ENCODE measurements at places on chromosomes 1 and 21. TPM values are rescaled to one million over a fixed set of nuclear protein-coding genes. Genes with fewer than 3 reads are reported as not detected.

GRCh38 chr1:78003070-78003746, 1.5 kb upstream of the DNAJB4 start:
- no peak for DNase-seq

Gene PDC
- not detected for total RNA-seq

- peak; percentile 16 for DNase-seq
These were observed 41.8 kb upstream of the PWP2 start for GRCh38 chr21:44065428-44065827.

Gene CLDN19
- total RNA-seq, result not detected

Gene BRINP3
- total RNA-seq, result not detected

DNA sequence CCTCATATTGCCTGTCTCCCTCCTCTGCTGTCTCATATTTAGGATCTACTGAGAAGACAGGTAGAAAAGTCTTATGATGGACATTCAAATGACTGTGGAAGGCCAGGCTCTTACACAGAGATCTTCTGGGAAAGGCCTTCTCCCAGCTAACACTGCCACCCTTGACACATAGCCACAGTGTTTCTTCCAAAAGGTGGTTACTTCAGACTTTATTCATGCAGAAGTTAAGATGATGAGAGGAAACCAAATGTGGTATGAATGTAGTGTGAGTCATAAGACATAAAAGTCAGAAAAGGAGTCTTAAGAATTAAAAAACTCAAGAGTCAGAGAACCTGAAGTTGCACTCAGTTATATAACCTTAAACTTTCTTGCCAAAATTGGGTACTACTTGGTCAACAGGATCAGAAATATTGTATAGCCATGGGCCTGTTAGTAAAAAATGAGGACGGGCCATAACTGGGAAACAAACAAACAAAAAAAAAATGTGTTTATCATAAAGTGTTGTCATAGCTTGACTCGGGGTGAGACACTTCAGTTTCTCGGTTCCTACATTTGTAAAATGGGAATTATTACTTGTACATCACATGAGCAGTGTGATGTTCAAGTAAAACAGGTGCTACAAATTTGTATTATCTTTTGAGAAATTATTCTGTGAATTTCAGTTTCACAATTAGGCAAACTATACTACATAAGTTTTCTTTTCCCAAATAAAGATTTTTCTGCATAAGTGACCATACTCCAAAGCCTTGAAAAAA, 1.2 kb upstream of the DENND1B start:
- peak; percentile 82 for DNase-seq

Gene OR2T11
- not detected for total RNA-seq

DNA sequence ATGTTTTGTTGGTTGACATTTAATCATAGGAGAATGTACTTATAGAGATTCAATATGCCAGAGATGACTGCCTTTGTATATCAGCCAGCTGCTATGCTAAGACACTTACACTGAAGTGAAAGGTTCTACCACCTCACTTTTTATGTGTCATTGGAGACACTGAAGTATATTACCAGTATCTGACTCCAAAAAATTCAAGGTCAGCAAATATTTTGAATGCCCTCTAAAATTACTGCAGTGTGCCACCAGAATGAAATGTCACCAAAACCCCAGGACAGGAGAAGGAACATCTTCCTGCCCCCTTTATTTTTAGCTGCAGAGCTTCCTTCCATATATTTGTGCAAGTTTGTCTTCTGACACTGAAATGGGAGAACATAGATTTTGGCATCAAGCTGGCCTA, 141.5 kb downstream of the LRRC40 start:
- no peak for DNase-seq

DNA sequence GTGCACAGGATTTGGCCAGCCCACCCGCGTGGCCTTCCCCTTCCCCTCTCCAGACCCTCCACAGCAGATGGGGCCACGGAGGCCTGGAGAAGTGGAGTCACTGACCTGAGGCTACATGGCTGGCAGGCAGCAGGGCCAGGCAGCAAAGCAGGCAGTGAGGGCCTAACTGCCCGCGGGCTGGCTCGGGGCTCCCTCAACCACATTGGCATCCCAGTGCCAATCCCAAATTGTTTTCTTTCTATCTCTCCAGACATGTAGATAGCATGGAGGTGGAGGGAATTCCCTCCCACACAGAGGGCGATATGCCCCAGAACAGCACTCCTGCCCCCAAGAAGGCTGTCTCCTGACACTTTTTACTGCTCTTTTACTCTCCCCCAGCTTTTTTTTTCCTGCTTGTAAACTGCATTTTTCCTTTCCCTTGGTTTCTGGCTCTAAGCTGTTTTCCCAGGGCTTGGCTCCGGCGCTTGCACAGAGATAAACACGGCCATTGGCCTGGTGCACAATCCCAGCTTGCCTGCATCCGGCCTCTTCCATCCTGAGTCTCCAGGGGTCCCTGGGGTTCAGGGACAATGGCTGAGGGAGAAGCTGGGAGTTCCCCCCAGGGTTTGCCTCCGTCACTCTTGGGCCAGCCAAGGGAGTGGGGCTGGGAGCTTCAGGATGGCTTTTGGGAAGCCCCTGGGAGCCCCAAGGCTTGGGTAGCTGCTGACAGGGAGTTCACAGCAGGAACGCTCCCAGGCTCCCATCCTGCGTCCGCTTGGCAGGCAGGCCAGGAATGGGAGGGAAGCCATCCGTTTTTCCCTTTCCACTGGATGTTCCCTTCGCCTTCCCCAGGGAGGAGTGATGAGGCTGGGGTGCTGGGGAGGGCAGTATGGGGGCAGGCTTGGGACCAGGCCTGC, 7.0 kb downstream of the EPHX1 start:
- no peak for DNase-seq

- DNase-seq, result no peak
These were observed 9.9 kb upstream of the QSOX1 start for GRCh38 chr1:180144659-180145357.

GRCh38 chr1:215282557-215282956, 200.0 kb downstream of the KCNK2 start:
- peak; percentile 41 for DNase-seq

GRCh38 chr1:226702957-226703831, 35.9 kb downstream of the ITPKB start:
- DNase-seq, result peak; percentile 50

DNA sequence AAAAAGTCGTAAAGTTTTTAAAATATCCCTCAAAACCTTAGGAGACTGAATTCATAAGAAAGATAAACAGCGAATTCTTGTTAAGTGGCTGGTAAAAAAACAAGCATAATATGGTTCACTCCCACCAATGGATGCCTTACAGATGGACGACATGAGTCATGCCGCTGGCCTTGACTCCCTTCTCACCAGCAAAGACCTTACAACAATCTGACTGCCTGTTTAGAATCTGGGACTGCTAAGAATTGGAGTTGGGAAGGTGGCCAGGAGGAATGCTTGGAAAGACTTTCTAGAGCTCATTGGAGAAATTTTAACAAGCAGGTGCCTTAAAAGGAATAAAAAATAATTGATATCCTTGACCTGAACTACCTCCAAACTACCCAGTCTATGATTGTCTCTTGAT, 206.9 kb upstream of the FMN2 start:
- peak; percentile 65 for DNase-seq

Gene ANKRD65
- not detected for total RNA-seq

Gene AMPD1
- total RNA-seq, result not detected

- no peak for DNase-seq
These were observed 20.8 kb downstream of the DISP3 start for GRCh38 chr1:11499601-11500331.

DNA sequence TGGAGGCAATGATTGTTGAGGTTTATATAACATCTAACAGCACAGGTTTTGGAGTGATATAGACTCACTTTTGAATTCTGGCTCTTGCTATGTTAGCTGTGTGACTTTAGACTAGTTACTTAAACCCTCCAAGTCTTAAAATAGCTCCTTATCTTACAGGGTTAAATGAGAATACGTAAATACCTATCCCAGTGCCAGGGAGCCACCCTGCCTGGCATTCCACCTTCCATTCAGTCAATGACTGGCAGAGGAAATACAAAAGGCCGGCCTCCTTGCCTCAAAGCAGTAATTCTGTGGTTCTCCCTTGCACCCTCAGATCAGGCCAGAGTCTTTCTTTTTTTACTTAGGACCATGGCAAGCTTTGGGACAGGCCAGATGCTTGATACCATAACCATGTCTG, 31.8 kb downstream of the DBT start:
- DNase-seq, result no peak

Gene SLAMF8
- total RNA-seq, result 0.48 TPM

Gene CLEC20A
- total RNA-seq, result not detected

- peak; percentile 4 for DNase-seq
These were observed 190.9 kb upstream of the ADGRL4 start for GRCh38 chr1:79197421-79197820.

- DNase-seq, result no peak
These were observed 33.3 kb downstream of the PUM1 start for GRCh38 chr1:31032266-31032665.

Gene GRHL3
- not detected for total RNA-seq

GRCh38 chr1:221117548-221117951, 238.3 kb downstream of the HLX start:
- DNase-seq, result peak; percentile 80

Gene OR2L2
- total RNA-seq, result not detected

DNA sequence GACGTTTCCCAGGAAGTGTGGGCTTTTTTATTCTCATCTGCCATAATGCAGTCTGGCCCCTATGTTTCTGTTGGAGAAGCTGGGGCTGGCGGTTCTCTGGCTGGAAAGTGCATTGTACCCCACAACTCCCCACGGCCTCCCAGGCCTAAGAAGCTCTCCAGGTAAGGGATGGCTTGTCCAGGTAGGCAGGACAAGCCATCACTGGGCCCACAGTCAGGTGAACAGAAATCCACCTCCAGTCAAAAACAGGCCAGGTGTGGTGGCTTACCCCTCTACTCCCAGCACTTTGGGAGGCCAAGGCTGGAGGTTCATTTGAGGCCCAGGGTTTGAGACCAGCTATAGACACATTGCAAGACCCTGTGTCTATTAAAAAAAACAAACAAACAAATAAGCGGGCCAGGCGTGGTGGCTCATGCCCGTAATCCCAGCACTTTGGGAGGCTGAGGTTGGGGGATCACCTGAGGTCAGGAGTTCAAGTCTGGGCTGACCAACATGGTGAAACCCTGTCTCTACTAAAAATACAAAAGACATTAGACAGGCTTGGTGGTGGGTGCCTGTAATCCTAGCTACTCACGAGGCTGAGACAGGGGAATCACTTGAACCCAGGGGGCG, 3.1 kb upstream of the WNT9A start:
- no peak for DNase-seq

Gene TEKT2
- total RNA-seq, result not detected

Gene TTC13
- 36.2 TPM for total RNA-seq

GRCh38 chr1:72357411-72357810, 75.1 kb upstream of the NEGR1 start:
- DNase-seq, result no peak

Gene MAB21L3
- not detected for total RNA-seq

GRCh38 chr1:172885411-172885810, 165.3 kb downstream of the TNFSF18 start:
- no peak for DNase-seq

Gene RHBDL2
- total RNA-seq, result 3.3 TPM

DNA sequence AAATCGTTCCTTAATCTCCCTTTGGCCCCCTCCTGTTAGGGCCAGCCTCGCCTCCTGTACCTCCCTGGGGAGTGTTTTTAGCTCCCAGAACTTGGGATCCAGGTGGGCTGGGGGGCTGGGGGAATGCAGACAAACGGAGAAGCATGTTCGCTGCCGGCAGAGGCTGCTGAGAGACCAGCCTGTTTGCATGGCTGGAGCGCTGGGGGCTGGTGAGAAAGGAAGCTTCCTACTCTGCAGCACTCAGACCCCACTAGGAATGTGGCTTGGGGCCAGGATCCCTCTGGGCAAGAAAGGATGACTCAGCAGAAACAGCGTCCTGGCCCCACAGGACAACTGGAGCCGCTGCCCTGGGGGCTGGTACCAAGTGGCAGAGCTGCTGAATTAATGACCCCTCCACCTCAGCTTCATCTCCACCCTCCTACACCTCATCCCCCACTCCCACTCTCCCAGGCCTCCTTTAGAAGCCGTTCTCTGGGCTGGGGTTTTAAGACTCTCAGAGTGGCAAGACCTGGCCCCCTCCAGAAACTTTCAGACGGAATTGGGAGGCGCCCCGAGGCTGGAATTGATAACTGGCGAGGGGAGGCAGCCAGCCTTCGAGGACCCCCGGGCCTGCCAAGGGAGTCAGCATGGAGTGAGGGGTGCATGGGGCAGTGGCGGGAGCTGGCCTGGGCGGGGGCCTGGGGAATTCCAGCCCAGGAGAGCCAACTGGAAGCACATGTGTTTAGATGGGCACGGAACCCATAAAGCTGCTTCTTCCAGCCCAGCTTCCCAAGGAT, 28.5 kb upstream of the EPS8L3 start:
- peak; percentile 92 for DNase-seq

DNA sequence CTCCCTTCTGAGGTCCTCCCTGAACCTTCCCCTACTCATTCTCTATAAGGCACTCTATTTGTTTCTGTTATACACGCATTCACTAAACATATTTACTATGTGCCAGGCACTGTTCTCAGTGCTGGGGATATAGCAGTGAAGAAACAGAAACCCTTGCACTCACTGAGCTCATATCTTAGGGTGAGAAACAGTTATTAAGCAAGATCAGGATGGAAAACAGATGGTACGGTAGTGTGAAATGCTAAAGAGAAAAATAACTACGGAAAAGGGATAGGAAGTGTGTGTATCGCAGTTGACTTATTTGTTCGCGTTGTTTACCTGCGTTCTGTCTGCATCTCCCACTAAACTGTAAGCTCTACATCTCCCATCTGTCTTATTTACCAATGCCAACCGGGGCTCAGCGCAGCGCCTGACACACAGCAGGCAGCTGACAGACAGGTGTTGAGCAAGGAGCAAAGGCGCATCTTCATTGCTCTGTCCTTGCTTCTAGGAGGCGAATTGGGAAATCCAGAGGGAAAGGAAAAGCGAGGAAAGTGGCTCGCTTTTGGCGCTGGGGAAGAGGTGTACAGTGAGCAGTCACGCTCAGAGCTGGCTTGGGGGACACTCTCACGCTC, 572 bp downstream of the CYB5RL start:
- no peak for DNase-seq

Gene AKR7A2
- 96.0 TPM for total RNA-seq

DNA sequence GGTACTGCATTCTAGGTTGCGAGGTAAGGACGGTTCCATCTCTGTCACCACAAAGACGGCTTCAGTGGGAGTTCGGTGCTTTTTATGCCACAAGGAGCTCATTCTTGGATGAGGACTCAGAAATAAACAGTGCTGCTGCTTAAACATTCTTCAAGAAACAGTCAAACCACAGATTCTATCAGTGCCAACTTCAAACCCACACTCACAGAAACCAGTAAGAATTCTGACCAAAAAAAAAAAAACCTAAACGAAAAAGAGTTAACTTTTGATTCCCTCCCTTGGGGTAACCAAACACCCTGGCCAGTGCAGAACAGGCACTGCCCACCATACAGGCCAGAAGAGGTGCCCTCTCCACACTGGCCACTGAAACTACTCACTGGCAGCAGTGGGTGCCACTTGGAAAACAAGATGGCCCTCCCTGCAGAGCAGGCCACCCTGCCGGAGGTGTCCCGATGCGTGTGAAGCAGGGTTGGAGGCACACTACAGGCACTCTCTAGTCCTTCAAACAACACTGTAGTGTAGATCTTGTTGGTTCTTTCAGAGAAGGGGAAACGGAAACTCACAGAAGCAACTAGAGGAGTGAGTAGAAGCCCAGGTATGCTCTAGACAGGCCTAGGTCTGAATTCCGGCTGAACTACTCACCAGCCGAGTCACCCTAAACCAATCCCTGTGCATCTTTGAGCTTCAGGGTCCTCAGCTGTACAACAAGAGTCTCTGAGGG, 87.3 kb upstream of the TLR5 start:
- peak; percentile 84 for DNase-seq

Measured in A172 (cell line).